ENCODE measurements at places on chromosomes 3 and 15.

GRCh38 chr3:189981668-189982067, 139.0 kb downstream of the P3H2 start:
- DNase-seq: no peak

DNA sequence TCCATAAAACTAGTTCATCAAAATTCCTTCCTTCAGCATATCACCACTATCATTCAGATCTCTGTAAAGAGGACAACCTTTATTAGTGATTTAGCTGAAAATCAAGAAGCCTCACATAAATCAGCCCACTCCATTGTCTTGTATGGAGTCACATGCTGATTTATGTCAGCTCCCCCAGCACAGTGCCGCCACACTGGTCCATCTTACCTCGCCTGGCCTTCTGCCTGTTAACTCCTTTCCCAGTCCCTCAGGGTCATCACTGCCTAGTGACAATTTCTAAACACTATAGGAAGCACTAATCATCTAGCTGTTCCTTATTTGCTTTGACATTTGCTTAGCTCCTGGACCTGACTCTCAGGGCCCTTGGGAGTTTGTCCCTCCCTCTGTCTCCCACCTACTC, 75.4 kb downstream of the PLCL2 start:
- DNase-seq: no peak

- no peak for DNase-seq
Measured at GRCh38 chr3:188197388-188197847, 43.5 kb downstream of the LPP start.

DNA sequence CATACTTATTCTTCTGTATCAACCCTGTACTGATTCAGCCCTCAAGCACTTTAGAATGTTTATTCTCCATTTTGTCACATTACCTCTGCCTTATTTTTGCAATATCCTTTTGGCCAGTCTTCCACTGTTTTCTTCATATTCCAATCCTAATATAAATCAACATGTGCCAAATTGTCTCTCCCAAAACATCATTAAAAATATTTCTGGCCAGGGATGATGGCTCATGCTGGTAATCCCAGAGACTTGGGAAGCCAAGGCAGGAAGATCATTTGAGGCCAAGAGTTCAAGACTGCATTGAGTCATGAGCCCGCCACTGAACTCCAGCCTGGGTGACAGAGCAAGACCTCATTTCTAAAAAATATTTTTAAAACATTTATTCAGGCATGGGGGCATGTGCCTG, 641.4 kb upstream of the CBLB start:
- no peak for DNase-seq

DNA sequence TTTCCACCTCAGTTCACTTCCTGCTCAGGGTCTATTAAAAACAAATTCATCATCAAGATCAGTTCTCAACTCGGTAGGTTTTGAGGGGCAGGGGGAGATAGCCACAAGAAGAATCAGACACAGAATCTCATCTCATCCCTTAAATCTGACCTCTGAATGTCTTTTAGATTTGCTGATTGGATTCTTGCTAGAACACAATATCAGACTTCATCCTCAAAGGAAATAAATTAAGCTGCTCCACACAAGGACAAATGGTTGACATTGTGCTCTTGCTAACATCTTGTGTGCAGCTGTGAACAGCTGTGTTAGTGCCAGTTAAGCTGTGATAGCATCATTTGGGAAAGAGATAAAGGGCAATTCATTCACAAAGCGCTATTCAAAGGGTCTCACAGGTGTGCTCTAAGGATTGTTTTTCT, 184.0 kb upstream of the ADAMTS9 start:
- no peak for DNase-seq

All from hematopoietic multipotent progenitor cell treated with erythropoietin and hydrocortisone succinate and interleukin-3 and kit ligand, for 6 days (in vitro differentiated cells).